ENCODE measurements at places on chromosomes 12 and 14. TPM values are rescaled to one million over a fixed set of nuclear protein-coding genes. Genes with fewer than 3 reads are reported as not detected.

INHBC gene
- total RNA-seq, result 0.14 TPM

GRCh38 chr12:107983756-107984472, 145.2 kb upstream of the WSCD2 start:
- DNase-seq, result no peak

GRCh38 chr12:1034243-1034642, 43.2 kb downstream of the ERC1 start:
- no peak for DNase-seq

- no peak for DNase-seq
Measured at GRCh38 chr12:19695244-19696098, 256.2 kb downstream of the AEBP2 start.
